ENCODE measurements at places on chromosomes 11 and 22.
A peak's percentile ranks its signal among the peaks of the same experiment; 100 is the strongest.

DNA sequence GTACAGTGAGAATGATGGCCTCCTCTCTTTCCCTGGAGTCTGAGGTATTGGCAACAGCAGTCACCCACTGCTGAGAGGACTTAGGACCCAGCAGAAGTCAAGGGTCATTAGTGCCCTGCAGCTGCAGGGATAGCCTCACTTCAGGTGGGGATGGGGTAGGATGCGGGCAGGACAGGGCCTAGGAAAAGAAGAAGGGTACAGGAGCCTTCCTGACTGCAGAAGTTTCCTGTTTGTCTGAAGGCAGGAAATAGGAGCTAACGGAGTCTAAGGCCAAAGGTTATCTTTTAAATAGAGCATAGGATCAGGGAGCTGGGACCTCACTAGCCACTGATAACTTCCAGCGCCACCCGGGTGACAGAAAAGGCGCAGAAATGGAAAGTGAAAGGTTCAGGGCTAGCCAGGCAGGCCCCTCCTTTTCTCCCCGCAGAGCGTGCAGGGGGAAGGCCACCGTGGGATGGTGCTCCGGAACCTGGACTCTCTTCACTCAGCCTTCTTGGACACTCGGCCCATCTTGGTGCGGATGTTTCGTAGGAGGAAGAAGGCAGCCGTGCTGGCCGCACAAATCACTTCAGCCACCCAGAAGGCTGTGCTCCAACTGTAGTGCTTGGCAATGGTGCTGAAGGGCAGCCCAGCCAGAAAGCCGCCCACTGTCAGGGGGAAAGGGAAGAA, 6.0 kb downstream of the TRAPPC4 start:
- no peak for DNase-seq

GRCh38 chr22:33873186-33873585, 47.1 kb downstream of the LARGE1 start:
- no peak for DNase-seq

GRCh38 chr11:121523581-121524232, 70.9 kb upstream of the SORL1-AS1 start:
- no peak for DNase-seq

DNA sequence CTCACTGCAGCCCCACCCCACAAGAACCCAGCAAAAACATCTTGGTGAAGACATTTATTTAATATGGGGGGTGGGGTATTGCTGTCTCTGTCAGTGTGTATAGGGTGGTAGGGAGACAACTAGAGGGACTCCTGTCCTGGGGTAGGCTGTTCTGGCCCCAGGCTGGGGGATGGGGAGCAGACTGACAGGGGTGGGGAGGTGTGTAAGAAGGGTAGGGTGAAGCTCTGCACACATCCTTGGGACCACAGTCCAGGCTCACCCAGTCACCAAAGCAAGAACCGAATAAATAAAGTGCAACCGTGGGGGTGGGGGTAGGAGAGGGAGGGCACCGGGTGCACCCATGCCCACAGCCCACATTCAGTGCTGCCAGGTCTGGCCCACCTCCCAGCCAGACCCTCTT, 7.8 kb upstream of the HPX start:
- DNase-seq = no peak

- no peak for DNase-seq
Observed at GRCh38 chr22:38196791-38197419, 4.9 kb upstream of the MAFF start.

DNA sequence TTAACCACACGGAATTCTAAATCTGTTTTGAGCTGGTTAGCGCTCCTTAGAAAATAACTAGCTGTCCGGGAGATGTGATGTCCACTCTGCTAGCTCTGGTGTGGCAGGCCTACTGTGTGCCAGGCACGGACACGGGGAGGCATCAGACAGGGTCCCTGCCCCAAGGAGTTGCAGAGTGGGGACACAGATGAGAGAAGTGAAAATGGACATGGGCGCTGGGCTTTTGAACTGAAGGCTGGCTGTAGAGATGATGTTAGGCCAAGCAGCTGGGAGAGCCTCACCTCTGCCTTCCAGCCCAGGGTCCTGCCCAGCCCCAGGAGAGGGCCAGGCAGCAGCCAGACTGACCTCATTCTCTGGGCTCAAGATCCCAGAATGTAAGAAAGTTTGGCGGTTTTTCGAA, 368.6 kb downstream of the CTTN start:
- no peak for DNase-seq

- peak; percentile 27 for DNase-seq
Observed at GRCh38 chr11:72112978-72113808, 698 bp upstream of the ANAPC15 start.

DNA sequence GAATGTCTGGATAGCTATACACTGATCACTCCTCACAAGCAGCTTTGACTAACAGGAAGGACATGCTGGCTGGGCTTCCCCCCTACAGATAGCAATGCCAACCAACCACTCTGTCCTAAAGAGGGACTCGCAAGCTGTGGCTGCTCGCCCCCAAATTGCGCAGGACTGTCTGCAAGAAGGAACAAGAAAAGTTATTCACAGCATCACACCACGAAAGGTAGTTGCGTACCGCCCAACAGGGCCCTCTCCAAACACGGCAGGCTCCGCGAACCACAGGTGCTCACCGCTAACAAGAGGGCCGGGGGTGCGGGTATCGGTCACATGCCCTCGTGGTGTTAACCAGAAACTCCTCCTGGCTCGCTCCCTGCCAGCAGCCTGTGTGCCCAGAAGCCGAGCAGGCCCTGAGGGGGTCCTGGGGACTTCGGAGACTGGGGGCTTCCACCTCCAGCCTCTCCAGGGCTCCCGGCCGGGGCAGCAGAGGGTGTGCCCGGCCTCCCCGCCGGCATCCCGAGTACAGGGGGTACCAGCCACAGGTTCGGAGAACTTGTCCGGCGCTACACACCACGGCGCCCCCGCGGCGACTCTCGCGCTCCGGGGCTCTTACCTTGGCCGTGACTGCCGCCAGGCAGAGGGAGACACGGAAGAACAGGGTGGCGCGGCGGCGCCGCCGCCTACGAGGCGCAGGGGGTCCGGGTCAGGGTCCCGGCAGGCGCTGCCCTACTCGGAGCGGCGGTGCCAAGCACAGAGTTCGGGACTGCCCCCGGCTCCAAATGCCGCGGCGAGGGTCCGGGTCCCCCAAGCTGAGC, 682 bp downstream of the LARGE1 start:
- peak; percentile 7 for DNase-seq

DNA sequence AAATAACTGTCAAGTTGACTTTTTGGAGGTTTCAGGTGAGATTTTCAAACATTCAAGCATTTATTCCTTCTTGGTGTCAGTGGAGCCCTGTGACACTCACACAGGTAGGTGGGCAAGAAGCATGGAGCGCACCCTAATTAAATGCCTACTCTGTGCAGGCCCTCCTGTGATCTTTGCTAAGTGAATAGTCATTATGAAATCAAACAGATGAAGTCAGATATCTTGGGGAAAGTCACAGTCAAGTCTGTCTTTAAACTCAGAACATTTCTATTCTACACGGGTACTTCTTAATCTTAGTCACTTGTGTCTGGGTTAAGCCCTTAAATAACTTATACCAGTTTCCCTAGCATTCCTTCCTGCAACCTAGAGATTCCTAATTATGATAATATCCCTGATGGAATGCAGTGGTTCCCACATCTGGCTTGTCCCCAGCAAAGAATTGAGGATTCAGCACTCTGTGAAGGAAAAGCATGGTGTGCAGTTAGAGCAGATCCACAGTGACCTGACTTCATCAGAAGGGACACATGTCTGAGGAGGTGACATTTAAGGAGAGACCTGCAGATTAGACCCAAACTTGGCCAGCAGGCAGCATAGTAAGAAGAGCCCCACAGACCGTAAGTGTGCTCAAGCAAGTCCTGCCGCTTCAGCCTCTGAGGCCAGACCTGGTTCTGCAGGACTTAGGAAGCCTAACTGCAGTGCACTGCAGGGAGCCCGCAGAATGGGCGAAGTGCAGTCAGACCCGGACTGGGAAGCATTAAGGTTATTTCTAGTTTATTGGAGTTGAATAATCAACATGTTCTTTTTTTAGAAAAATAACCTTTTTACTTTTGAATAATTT, 85.3 kb upstream of the GAL start:
- no peak for DNase-seq

- no peak for DNase-seq
Observed at GRCh38 chr11:135009125-135009524, 597.1 kb upstream of the B3GAT1 start.

- DNase-seq = peak; percentile 71
Observed at GRCh38 chr22:49934160-49934890, 15.9 kb downstream of the CRELD2 start.

DNA sequence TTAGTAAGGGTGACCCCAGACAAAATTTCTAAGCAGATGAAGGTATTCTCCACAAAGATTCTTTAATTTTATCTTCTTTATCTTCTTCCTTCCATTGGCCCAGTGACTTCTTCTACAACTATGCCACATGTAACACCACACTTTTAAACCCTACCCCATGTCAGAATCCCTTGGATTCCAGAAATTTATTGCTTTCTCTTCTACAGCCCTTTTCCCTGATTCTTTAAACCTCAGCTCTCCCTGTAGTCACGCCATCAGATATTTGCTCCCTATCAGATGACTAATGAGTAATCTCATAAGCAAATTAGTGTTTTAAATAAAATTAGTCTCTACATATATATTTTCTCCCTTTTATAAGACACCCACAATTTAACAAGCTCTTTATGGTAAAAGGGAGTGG, 423.4 kb upstream of the CHORDC1 start:
- no peak for DNase-seq

All from CD8-positive, alpha-beta T cell (primary cell).